ENCODE measurements at places on chromosomes 4 and X.

DNA sequence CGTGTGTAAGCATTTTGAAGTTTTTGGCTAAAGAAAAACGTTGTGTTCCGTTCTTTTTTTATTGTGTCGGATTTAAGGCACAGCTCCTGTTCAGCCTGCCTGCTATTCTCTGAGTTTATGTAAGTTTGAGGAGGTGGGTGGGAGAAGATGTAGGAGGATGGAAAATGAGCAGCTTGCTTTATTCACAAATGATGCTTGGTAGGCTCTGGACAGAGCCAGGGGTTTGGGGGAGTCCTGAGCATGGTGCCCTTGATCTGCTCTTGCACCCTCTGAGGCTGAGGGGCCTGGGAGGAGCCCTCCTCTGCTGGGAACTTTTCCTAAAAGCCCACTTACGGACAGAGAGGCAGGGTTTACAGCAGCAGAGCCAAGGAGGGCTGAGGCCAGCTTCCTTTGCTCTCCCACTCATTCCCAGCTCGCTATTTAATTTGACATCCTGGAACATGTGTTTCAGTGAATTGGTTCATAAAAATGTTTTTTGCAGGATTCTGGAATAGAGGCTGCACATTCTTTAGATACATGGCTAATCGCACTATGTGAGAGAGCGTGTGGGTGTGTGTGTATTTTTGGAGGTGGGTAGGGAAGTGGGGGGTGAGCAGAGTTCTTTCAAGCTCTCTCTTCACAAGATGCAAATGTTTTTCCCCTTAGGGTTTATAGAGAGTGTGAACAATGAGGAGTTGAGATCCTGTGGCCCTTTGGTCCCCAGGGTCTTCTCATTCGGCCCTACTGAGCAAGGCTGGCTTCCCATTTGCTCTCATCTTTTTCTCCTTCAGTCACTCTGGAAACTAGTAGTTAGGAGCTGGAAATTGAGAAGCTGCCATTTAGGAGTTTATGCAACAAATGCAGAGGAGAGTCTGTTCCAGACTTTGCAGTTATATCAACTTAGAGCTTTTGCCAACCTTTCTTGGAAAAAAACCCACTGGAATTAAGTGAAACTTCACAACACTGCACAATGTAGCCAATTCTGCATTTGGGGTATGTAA, 32.1 kb downstream of the TMEM131L start:
- no peak for DNase-seq

GRCh38 chr4:138588501-138588900, 346.4 kb upstream of the SLC7A11 start:
- DNase-seq, result no peak

DNA sequence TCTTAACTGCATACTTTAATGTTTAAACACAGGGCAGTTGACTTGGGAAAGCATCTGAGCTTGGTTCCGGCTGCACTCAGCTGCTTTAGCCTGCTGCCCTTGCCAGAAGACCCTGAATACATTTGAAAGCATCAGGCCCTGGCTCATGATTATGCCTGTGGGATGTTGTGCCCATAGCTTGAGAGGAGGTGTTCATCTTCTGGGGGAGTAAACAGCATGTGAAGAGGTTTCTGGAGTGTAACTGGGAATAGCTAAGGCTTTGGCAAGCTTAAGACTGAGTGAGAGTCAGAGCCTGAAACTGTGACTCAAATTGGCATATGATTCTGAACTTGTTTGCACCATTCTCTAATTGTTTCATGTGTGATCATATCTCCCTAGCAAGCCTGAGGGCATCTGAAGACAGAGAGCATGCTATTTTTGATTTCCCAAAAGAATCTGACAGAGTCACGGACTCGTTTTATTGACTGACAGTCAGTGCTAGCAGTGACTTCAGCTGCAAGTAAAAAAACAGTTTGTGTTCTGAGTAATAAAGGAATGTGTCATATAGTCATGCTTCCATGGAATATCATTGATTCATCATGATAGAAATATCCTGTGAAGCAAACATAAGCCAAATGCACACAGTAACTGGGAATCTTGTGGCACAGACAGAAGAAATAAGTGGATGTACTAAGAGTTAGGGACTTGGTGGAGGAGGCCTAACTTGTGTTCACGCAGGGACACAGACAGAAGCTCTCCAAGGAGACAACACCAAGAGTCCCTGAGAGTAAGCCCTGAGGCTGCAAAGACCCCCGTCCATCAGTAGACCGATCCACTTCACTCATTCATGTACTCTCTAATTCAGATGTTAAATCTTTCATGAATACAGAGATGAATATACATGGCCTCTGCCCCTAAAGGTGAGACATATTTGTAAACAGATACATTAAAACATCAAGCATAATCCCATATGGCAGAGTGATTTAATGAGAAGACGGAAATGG, 100.7 kb downstream of the SYNPO2 start:
- no peak for DNase-seq

- no peak for DNase-seq
Observed at GRCh38 chr4:184448821-184449220, 25.5 kb downstream of the IRF2 start.

DNA sequence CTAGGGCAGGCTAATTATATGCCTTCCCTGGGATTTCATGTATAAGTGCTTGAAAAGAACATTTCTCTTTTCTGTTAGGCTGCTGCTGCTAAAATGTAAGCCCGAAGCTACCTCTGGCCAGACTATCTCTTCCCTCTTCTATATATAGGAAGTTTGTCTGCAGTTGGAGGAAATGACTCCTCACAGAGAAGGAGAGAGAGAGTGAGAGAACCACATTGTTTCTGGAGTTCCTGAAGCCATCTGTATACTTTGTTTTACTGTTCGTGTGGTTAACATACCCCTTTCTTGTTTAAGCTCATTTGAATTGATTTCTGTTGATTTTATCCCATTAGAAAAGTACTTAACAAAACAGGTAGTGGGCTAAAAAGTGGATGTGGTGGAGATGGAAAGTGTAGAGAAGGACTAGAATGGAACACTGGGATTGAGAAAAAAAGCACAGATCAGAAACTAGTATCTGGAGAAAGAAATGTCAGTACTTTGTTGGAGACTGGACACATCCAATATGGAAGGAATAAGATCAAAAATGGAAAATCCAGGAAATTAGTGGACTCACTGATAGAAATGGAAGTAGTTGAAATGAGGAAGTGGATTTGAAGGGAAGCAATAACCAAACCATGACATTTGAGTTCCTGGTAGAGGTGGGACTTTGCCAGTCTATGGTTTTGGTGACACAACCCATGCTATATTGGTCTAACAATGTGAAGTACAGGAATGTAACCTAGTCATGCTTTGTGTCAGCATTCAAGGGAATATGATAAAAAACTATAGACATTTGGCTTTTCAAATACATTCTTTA, 112.6 kb downstream of the TMA16 start:
- no peak for DNase-seq

- no peak for DNase-seq
Observed at GRCh38 chr4:73892966-73893365, 23.8 kb downstream of the CXCL1 start.

- DNase-seq, result no peak
Observed at GRCh38 chr4:139084804-139085093, 69.2 kb downstream of the NOCT start.

DNA sequence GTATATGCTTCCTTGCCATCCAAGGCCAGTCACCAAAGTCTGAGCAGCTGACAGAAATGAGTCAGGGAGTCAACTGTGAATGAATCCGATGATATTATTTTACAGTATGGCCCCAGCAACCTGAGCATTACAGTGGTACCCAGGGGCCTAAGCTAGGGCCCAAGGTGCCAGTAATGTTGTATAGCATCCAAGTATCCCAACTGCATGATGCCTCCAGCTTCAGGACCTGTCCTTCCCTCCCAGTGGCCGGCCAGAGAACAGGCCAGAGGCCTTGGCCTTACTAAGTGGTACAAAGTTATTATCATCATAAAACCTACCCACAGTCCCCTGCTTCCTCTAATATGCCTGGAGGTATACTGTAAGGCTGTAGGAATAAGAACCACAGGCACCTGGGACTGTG, 79.9 kb downstream of the RFC1 start:
- no peak for DNase-seq

- DNase-seq, result no peak
Observed at GRCh38 chr4:148315049-148315448, 127.2 kb downstream of the NR3C2 start.

DNA sequence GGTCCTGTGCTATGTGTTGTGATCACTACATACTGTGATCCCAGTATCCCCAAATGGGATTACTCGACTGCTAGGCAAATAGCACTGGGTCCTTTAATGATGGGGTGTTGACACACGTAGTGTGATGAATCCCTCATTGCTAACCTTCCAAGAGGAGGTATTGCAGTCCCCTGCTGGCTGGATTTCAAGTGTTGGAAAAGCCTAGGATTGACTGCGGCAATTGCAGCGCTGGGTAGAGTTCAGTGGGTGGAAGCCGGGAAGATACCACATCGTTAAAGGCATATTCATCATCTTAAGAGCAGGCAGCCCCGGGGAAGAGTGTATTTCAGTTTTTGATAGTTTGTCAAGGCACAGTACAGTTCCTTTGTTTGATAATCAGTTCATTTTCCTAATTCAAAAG, 159.9 kb downstream of the TRIML1 start:
- no peak for DNase-seq

- no peak for DNase-seq
Observed at GRCh38 chr4:180363815-180364214, 1879.4 kb upstream of the TENM3 start.

- DNase-seq, result no peak
Observed at GRCh38 chrX:107227780-107228485, 21.5 kb downstream of the DNAAF6 start.

GRCh38 chrX:8366481-8366880, 98.1 kb upstream of the VCX3B start:
- DNase-seq, result no peak

DNA sequence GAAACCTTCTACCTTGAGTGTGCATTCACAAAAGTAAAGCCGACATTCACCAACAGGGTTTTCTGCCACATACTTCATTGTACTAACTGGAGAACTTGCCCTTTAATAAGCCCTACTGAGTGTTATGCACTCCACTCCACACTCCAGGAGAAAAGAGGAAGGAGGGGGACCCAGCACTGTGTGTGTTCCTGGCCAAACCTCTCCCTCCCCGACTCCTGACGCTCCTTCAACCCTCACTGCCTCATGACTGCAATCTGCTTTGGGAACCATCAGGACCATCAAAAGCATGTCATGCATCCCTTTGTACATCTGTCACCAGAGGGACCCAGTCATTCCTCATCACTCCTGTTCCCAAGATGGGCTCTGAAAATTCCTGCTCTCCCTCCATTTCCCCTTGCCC, 143.7 kb downstream of the RASL11B start:
- DNase-seq, result no peak

- no peak for DNase-seq
Observed at GRCh38 chr4:33711826-33712225, 2532.5 kb downstream of the ARAP2 start.

DNA sequence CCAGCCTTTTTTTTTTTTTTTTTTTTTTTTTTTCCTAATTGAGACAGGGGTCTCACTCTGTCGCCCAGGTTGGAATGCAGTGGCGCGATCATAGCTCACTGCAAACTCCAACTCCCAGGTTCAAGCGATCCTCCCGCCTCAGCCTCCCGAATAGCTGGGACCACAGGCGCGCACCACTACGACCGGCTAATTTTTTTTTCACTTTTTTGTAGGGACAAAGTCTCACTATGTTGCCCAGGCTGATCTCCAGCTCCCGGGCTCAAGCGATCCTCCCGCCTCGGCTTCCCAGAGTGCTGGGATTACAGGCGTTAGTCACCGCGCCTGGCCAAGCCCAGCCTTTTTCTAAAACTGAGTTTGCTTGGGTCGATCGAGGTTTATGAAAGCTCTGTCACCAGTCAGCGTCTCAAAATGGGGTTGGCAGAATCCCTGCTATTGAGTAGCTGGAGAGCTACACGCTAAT, 1.3 kb upstream of the OTUD5 start:
- DNase-seq, result no peak

- DNase-seq, result no peak
Observed at GRCh38 chr4:165398570-165398969, 19.8 kb downstream of the CPE start.

DNA sequence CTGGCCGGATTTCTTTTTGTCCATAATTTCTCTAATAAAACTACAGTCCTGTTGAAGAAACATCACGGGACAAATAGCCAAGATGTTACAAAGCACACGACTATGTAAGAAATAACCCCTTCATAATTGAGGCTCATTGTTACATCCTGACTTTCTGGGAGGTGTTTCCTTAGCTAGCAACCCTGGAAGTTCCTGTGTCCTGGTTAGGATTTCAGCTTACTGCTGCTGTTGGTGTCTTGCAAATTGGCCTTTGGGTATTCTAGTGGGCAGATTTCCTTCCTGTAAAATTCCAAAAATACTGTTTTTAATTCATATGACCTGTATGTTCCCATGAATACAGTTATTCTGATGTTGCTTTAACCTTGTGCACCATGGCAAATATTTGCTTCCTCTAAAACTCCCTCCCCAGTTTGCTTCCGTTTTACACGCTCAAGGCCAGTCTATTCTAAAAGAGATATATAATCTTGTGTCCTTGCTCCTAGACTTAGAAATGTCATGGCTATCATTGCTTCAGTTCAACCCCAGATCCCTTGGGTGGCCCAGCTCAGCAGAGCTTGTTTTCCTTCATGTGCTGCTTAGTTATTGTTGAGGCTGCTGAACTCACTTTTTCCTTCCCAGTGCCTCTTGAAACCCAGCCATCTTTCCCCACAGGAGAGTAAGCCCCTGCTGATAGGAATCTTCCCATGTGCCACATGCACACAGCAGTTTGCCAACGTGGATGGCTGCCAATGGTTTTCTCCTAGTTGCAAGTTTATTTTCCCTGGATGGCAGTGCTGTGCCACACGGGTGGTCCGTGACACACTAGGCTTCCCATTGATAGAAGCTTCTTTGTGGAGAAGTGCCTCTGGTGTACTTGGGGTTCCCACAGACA, 75.8 kb downstream of the TSPAN7 start:
- DNase-seq, result no peak

- DNase-seq, result no peak
Observed at GRCh38 chr4:110106931-110107296, 91.5 kb downstream of the ELOVL6 start.

DNA sequence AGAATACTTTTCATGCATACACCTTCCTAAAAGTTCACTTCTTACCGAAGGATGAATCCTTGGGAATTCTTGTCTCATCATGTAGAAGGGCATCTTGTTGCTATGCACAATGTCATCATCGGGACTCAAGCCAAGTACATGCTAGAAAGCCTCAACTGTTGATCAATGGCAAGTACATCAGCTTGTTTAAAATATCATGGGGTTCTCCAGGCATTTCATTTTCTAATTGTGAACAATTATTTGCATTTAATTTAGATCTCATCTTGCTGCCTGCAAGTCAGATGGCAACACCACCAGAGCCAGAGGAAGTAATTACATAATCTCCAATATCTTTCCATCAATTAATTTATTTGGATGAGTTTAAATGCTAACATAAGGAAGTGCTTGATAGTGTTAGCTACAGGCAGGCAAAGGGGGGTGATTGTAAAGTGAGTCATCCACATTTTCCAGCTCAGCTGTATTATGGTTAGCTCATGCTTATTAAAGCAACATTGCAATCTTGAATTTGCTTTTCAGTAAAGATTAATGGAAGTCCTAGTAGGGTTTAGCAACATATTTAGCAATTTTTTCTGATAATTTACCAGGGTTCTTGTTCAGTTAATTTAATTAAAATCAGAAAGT, 356.5 kb downstream of the CBLL2 start:
- DNase-seq, result no peak

GRCh38 chr4:48195853-48196252, 61.8 kb upstream of the TXK start:
- no peak for DNase-seq

- DNase-seq, result no peak
Observed at GRCh38 chrX:133638285-133638684, 223.0 kb upstream of the GPC4 start.

Data from GM18507 (cell line).